ENCODE measurements at places on chromosomes 3 and 15.

- DNase-seq, result peak; percentile 72
Measured at GRCh38 chr15:74176262-74177214, 3.0 kb downstream of the ISLR start.

GRCh38 chr3:108067768-108068167 is 23.1 kb downstream of the CD47 start:
- no peak for DNase-seq

DNA sequence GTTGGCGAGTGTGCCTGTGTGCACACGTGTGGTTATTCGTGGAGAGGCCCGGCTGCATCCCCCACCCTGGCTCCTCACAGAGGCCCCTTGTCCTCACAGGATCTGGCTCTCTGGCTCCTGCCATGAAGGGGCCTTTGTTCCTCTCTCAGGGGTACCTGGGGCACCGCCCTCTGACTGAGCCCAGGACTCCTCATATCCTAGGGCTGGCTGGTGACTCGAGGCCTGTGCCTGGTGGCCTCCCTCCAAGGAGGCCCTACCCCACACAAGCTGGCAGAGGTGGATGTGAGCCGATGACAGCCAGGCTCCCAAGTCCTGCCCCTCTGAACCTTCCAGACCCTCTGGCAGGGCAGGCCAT is 10.0 kb downstream of the PRKCD start:
- no peak for DNase-seq

- peak; percentile 90 for DNase-seq
Measured at GRCh38 chr3:36944012-36944640, 728 bp downstream of the TRANK1 start.

GRCh38 chr15:77030048-77030927 is 35.4 kb downstream of the PSTPIP1 start:
- peak; percentile 74 for DNase-seq

DNA sequence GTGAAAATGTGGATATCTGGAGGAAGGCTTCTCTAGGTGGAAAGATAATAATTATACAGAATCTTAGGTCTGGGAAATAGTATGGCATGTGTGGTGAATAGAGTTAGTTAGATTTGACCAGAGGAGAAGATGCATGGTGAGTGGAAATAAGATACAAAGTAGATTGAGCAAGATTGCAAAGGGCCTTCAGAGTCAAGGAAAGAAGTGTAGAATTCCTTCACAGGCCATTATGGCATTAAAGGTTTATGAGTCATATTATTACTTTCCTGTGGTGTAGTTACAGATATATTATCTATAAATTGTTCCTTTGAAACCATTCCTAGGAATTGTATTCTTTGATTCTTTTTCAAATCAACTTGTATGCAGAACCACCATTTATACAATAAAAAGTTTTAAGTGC is 660.3 kb downstream of the SI start:
- no peak for DNase-seq

DNA sequence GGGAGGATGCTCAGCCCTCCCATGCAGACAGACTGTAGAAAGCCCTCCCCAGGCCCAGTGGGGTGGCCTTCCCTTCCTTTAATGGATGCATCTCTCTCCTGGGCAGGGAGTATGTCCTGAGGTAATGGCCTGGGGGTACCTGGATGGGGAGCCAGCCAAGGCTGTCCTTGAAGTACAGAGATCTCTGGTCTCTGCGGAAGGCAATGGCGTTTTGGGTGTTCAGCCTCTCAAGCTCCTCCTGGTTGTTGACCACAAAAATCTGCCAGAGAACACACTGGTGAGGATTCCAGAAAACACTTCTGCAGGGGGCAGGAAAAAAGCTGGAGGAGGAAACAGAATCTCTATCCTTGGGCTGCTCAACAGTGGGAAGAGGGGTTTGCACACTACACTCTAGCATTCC is 28.9 kb downstream of the EAF1 start:
- DNase-seq, result no peak

GRCh38 chr15:74845581-74845980 is 2.6 kb upstream of the ULK3 start:
- DNase-seq, result no peak

DNA sequence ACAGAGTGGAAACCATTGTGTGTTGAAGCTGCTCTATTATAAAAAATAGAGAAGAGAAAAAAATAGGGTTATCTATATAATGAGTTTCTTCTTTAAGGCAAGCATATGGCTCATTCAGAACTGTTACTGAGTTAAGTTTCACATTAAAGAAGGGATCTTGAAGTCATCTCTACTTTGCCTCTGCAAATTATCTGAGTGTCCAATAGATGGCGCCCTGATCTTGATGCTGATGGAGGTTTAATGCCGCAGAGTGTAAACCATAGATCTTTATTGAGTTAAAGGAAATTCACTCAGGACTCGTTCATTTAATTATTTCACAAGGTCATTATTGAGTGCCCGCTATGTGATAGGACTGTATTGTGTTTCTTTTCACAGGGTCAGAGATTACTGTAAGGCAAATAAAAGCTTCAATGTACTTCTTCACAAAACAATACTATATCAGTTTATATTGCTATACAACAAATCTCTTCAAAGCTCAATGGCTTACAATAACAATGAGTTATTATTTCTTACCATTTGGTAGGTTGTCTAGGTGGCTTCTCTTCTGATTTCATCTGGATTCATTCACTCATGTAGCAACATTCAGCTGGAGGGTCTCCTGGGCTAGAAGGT is 171.4 kb downstream of the NSUN3 start:
- no peak for DNase-seq

GRCh38 chr15:77416954-77417353 is 3.0 kb downstream of the PEAK1 start:
- DNase-seq, result no peak

DNA sequence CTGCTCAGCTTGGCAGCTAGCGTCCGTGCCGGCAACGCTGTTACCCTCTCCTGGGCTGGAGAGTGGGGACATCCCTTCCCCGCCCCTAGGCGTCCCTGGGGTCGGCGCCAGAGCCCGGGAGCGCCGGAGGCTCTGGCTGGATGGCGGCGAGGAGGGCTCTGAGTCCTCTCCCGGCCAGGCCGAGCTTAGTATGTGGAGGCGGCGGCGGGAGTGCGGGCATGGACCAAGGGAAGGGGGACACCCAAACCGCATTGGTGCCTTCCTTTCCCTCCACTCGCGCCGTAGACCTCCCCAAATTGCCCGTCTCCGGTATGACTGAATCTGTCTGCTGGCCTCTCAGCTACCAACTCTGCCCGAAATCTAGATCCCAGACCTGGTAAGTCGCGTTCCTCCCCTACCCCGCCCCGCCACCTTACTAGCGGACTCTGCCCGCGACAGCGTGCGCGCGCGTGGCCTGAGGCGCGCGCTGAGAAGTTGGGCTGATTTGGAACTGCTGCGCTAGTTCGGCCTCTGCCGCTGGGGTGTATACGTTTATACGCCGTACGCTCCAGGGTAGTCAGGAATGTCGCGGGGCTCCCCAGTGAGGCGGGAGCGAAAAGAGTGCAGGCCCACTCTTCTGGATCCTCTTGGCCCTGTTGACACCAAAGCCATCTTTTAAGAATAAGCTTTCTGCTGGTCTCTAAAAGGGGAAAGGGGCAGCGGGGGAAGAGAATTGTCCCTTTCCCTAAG is 12.2 kb downstream of the ZIC1 start:
- no peak for DNase-seq

DNA sequence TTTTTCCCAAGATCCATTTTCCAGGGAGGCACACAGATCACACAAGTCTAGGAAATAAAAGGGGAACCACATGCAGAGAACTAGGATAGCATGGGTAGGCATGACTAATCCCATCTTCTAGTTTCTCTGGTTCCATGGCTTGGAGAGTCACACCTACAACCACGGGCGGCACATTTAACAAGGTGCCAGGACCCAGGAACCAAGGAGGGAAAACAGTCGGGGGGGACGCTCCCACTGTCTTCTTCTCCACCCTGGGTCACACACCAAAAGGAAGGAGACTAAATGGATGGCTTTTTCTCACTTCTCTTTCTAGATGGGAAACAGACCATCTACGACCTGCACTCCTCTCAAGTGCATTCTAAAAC is 4.6 kb upstream of the SMCO1 start:
- DNase-seq, result no peak

GRCh38 chr15:40372981-40373380 is 9.5 kb upstream of the KNSTRN start:
- DNase-seq, result no peak

DNA sequence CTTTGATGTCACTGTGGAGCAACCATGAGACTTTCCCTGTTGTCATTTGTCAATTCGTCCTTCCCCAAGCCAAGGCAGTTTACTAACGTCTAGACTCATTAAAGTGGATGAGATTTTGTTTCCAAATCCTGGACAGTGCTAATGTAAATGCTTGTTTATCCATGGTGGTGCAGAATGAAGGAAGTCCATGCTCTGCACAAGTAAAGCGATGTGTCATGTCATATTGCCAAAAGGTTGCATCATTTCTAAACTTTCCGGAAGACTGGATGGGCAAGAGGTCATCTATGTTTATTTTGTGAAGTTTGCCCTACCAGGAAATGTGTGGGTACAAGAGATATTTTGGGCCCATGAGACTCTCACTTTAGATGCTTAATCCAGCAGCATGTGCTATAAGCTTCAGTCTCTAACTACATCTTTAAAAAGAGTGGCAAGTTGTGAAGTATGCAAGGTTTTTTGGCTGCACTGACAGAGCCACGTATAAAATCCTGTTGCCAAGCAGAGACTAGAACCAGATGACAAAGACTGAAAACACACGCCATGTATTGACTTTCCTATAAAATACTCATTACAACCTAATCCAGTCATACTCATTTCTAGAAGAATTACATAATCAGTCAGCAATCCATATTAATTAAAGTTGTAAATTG is 72.1 kb upstream of the FNDC3B start:
- DNase-seq, result no peak

DNA sequence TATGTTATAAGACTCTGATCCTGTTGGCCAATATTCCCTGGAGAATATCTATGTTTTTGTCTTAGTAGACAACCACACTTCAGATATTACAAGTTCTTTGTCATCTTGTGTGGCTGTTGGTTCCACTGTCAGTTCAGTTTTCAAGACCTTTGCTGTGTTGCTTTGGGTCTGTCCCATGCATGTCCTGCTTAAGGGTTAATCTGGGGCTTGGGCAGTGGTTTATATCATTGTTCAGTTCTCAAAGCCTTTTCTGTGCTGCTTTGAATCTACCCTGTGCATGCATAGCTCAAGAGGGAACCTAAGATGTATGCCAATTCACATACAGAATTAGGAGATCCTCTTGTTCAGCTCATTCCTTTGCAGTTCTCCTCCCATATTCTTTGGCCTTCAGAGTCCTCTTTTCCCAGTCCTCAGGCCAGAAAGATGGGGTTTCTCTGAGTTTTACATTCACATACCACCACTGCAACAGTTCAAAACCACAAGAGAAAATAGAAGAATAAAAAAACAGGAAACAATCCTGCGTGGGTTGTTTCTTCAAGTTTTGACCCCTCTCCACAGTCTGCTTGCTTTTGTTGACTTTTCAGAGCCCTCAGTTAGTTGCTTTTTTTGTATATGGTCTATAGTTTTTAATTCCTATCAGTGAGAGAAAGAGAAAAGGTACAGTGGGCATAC is 21.6 kb downstream of the BUB1B start:
- no peak for DNase-seq
